ENCODE measurements at places on chromosomes 6 and 20.

DNA sequence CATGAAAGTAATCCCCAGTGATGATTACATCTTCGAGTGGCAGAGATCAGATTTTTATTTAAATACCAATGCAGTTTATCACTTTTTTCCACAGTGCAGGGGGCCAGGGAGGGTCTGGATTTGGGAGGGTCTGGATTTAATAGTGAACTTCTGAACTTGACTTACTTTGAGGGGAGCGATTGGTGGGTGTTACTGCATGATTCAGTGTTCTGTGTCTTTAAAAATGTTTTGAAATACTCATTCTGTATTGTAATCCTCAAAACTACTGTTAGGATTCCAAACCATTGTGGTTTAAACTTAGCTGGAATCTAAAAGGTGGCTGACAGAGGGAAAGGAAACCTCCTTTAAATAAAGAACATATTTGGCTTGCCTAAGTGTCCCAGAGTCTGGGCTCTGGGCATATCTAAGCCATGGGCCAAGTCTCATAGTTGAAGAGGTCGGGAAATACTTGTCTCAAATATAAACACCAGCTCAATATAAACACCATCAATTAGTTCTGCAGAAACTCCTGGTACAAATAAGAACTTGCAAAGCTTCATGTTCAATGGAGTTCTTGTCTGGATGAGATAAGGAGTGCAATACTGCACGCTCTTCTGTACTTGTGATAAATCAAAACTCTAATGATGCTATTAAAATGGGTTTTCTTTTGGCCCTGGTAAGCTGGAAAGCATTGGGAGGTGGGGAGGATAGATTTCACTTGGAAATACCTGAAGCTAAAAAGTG, 14.4 kb downstream of the JARID2 start:
- DNase-seq: no peak

- no peak for DNase-seq
Observed at GRCh38 chr6:58290177-58290576, 972.7 kb downstream of the PRIM2 start.

DNA sequence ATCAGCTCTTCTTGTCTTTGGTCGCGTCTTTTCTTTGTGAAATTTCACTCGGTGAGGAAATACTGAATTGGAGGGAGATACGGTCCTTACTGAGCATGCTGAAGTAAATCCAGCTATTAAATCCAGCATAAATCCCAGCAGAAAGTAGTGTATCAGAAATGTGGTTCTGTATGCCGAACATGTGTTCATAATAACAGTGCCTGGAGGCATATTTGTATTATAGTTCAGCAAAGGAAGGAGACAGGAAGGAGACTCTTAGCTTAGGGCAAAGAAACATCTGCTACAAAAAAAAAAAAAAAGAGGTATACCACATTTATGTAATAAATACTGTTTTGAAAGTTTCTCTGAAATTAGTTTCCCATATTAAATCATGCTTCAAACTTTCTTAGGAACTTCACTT, 211.8 kb downstream of the PLCB4 start:
- DNase-seq: no peak

DNA sequence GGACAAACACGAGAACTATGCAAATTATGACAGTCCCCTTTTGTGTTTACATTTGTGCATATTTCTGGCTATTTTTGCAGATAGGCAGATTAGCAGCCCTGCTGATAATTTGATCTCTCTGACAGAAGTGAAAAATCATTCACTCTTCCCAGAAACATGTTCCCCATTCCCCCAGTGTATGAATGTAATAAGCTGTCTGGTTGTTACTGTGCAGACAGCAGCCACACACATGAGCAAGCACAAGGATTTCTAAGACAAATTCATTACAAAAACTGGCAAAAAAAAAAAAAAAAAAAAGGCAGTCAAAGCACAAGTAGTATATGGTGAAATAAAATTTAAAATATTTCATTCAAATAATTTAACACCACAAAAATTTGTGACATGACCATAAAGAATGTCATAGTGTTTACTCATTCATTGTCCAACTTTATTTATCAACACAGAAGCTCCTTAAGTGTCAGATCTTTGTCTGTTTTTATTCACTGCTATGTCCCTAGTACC, 95.5 kb upstream of the VGLL2 start:
- DNase-seq: no peak

DNA sequence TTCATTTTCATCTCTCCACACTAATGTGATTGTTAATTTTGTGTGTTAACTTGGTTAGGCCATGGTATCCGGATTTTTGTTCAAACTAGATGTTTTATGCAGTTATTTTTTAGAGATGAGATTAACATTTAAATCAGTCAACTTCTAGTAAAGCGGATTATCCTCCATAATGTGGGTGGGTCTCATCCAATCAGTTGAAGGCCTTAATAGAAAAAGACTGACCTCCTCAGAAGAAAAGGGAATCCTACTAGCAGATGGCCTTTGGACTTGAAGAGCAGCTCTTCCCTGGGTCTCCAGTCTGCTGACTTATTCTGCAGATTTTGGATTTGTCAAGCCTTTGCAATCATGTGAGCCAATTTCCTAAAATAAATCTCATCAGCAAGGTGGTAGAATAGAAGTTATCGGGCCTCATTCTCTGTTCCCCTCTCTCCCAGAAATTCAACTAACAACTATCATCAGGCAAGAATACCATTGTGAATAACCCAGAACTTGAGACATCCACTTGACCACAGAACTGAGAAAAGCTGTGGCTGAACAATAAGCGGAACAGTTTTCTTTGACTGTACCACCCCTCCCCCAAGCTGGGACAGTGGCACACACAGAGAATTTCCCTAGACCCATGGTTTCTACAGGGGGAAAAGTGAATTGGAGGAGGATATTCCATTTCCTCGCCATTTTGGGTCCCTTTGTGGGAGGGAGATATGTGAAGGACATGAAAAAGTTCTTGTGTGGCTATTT, 323.0 kb downstream of the UTRN start:
- no peak for DNase-seq

- no peak for DNase-seq
Observed at GRCh38 chr20:10278412-10278811, 59.8 kb downstream of the SNAP25 start.

All from NCI-H1048 (cell line).